Tibial nerve (tissue), 4 donors: ENCODE measurements at places on chromosomes 13 and 19. TPM values are rescaled to one million over a fixed set of nuclear protein-coding genes. Genes with fewer than 3 reads are reported as not detected.

DNA sequence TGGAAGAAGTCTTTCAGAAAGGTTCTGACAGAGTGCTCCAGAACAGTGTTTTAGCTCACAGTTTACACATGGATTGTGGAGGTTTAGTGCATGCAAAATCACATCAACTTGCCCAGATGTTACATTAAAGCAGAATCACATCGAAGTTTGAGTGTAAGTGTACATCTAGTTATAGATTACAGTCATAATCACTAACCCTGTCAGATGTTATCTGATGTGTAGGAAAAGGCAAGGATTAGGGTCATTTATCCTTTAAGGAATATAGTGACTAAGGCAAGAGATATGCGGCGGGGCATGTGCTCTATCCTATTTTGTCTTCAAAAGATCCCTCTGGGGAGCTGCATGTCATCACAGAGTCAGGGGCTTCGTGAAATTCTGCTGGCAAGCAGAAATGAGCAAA, 66.9 kb downstream of the CYSLTR2 start:
- H3K27me3 ChIP-seq: no peaks in the 10 kb centered on the region
- H3K36me3 ChIP-seq: no peaks in the 10 kb centered on the region
- no peaks in the 10 kb centered on the region for H3K4me1 ChIP-seq
- DNase-seq: no peak

DNA sequence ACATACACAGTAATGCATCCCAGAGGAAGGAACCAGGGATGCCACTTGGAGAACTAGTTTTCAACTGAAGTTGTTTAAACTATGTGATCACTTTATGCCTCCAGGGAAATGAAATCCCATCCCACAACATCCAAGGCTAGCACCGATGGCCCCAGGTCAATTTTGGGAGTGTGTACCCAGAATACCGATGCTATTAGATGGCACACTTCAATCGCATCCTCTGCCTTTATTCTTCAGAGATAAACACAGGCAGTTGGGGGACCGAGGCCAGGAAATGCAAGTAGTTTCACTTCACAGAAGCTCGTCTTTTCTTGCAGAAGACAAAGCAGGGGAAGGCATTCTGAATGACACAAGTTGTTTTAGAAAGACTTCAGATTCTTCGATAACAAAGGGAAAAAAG, 13.8 kb downstream of the STK24 start:
- DNase-seq: no peak
- H3K4me3 ChIP-seq: no peak overlapping the region
- H3K27ac ChIP-seq: no peak overlapping the region
- no peaks in the 10 kb centered on the region for H3K36me3 ChIP-seq

DNA sequence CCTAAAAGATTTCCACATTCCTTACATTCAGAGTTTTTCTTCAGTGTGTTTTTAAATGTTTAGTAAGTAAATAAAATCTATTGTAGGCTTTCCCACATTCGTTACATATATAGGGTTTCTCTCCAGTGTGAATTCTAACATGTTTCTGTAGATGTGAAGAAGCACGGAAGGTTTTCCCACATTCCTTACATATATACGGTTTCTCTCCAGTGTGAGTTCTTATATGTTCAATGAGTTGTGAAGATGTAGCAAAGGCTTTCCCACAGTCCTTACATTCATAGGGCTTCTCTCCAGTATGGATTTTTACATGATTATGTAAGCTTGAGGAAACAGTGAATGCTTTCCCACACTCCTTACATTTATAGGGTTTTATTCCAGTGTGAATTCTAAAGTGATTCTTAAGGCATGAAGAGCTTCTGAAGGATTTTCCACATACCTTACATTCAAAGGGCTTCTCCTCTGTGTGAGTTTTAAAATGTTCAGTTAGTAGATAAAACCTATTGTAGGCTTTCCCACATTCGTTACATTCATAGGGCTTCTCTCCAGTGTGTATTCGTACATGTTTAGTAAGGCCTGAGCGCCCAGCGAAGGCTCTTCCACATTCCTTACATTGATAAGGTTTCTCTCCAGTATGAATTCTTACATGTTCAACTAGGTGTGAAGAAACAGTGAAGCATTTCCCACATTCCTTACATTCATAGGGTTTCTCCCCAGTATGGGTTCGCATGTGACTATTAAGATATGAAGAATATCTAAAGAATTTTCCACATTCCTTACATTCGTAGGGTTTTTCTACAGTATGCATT, 18.2 kb downstream of the ZNF121 start:
- no peak for DNase-seq
- H3K36me3 ChIP-seq: peaks cover 100% of the 10 kb centered on the region
- no peak overlapping the region for H3K4me3 ChIP-seq
- H3K4me1 ChIP-seq: no peaks in the 10 kb centered on the region
- no peaks in the 10 kb centered on the region for H3K27me3 ChIP-seq

DNA sequence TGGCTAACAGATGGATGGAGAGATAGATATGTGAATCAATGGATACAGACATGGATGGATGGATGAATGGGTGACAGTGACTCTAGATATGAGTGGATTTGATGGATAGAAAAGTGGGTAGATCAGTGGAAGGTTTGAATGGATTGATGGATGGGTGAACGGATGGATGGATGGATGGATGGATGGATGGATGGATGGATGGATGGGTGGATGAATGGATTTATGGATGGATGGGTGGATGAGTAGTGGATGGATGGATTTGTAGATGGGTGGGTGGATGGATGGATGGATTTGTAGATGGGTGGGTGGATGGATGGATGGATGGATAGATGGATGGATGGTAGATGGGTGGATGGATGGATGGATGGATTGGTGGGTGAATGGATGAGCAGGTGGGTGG, 6.8 kb downstream of the CELF5 start:
- no peaks in the 10 kb centered on the region for H3K36me3 ChIP-seq
- no peak overlapping the region for H3K27ac ChIP-seq
- no peak overlapping the region for H3K4me3 ChIP-seq
- no peak for DNase-seq
- no peaks in the 10 kb centered on the region for H3K4me1 ChIP-seq

DNA sequence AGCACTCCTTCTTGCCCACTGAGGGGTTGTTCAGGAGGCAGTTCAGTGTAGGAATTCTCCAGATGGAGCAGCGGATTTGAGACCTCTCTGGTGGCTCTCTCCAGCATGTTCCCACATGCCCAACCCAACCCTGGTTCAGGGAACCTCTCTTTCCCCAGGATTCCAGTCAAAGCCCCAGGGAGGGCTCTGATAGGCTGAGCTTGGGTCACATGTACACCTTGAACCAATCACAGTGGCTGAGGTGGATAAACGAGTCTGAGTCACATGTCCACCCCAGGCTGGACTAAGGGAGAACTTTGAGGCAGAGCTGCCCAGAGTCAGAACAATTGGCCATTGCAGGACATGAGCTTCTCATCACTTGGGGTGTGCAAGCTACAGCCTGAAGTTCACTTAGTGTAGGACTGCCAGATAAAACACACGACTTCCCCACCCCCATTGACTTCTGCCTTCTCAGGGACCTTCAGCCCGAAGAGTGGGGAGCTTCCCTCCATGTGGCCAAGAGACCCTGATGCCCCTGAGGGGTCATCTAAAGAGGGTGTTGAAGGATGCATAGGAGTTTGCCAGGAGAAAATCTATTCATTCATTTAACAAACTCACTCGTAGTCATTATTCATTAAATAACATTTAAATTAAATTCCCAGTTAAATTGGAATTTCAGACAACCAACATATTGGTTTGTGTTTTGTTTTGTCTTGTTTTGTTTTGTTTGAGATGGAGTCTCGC, 4.0 kb upstream of the MAST3 start:
- DNase-seq: no peak
- H3K36me3 ChIP-seq: no peaks in the 10 kb centered on the region
- no peak overlapping the region for H3K27ac ChIP-seq

GRCh38 chr13:86445672-86446071, 646.5 kb upstream of the SLITRK6 start:
- H3K4me1 ChIP-seq: no peaks in the 10 kb centered on the region
- H3K36me3 ChIP-seq: no peaks in the 10 kb centered on the region
- no peak overlapping the region for H3K27ac ChIP-seq
- H3K27me3 ChIP-seq: no peaks in the 10 kb centered on the region
- H3K4me3 ChIP-seq: no peak overlapping the region
- DNase-seq: no peak

DNA sequence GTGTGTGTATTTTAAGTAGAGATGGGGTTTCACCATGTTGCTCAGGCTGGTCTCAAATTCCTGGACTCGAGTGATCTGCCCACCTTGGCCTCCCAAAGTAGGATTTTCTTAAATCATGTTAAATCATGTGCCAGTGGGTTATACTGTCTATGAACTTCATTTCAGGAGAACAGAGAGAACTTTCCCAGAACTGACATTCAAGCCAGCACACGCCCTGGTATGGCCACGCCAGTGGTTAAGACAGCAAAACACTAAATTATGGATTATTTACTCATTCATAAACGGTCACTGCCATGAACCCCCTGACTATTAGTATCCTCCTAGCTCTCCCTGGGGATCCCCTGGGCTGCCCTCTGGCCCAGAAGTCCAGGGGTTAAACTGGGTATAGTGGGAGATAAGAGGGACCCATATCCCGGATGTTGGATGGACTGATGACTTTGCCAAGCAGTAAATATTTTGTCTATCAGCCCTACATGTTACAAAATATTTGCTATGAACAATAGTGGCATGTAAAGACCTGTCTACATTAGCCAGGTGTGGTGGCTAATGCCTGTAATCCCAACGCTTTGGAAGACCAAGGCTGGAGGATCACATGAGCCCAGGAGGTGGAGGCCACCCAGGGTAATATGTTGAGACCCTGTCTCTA, 16.1 kb upstream of the STRN4 start:
- DNase-seq: no peak
- no peaks in the 10 kb centered on the region for H3K36me3 ChIP-seq
- no peak overlapping the region for H3K4me3 ChIP-seq
- H3K4me1 ChIP-seq: peaks cover 10% of the 10 kb centered on the region
- H3K27me3 ChIP-seq: no peaks in the 10 kb centered on the region

DNA sequence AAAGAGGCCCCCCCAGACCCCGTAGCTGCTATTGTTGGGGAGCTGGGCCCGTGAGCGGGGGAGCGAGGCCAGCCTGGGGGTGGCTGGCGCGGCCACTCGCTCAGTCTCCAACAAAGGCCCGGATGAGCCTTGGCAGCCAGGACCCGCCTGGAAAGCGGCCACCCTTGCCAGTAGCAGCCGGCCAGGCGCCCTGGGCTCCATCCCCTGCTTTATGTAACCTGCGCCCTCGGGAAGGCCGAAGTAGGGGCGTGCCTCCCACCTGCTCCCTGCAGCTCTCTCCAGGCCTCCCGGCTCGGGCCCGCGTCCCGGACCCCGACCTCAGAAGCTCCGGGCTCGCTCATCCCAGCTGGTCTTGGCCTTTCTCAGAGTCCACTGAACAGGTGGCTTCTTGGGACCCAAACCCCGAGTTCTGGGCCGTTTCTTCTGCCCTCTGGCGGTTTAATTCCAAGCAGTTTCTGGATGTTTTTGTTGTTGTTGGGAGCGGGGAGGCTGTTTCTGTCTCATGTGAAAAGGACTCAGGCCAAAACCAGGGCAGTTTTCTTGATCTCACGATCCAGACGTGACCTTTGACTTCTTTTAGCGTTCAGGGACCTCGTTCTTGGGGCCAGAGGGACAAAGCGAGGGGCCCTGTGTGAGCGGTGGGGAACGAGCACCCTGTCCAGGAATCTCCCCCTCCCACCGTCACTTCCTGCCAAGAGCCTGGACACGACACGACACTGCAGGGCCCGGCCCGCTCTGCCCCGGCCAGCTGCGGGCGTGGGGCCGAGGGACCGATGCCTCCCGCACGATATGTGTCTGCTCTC, 1.2 kb downstream of the CDC34 start:
- peak overlapping the region; percentile 97 for H3K4me3 ChIP-seq
- H3K27me3 ChIP-seq: no peaks in the 10 kb centered on the region
- H3K27ac ChIP-seq: peak overlapping the region; percentile 83
- peaks cover 6% of the 10 kb centered on the region for H3K4me1 ChIP-seq
- H3K36me3 ChIP-seq: peaks cover 27% of the 10 kb centered on the region
- DNase-seq: peak; percentile 58

GRCh38 chr19:33799476-33799875, 2.8 kb downstream of the KCTD15 start:
- no peak overlapping the region for H3K4me3 ChIP-seq
- peaks cover 38% of the 10 kb centered on the region for H3K4me1 ChIP-seq
- DNase-seq: no peak

GRCh38 chr13:73428137-73428536, 369.3 kb downstream of the KLF5 start:
- no peak overlapping the region for H3K4me3 ChIP-seq
- no peak for DNase-seq
- no peak overlapping the region for H3K27ac ChIP-seq
- no peaks in the 10 kb centered on the region for H3K36me3 ChIP-seq
- H3K4me1 ChIP-seq: no peaks in the 10 kb centered on the region

DNA sequence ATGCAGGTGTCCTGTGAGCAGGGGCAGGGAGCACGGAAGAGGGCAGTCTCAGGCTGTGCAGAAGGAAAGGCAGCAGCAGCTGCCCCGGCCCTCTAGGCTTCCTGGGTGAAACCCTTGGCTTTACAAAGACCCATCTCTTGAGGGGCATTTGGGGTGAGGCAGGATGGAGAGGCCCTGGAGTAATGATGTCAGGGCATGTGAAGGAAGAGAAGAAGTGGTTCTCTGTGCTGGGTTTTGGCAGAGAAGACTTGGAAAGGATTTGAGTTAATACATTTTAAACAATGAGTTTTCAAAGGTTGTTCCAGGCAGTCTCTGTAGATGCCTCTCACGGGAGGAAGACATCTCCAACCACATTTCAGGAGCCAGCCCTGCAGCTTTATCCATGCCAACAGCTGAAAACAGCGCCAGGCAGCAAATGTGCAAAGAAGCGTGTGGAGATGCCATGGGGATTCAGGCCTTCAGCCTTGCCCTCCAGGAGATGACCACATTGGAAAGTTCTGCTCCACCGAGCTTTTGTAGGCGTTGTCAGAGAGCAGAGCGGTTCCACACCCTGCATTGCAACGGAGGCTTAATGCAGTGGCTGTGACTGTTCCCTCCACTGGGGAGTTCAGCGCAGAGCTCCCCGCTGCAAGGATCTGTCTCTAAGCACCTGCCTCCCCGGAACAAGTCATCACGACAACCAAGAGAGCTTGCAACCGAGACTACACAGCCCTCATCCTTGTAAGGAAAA, 322.8 kb downstream of the UQCRFS1 start:
- no peaks in the 10 kb centered on the region for H3K36me3 ChIP-seq
- DNase-seq: no peak
- H3K27me3 ChIP-seq: no peaks in the 10 kb centered on the region
- no peak overlapping the region for H3K27ac ChIP-seq

Gene ELSPBP1
- total RNA-seq: not detected

Gene TMEM59L
- 4.2 TPM for total RNA-seq

Gene NLRP9
- not detected for total RNA-seq

Gene RFX1
- 4.8 TPM for total RNA-seq

Gene IFI30
- total RNA-seq: 19.0 TPM

Gene RELB
- 14.9 TPM for total RNA-seq

Gene C1QTNF9
- total RNA-seq: not detected

Gene KIR3DL2
- not detected for total RNA-seq

Gene CLDN10
- total RNA-seq: not detected
